ENCODE measurements at places on chromosomes 13 and 19. TPM values are rescaled to one million over a fixed set of nuclear protein-coding genes. Genes with fewer than 3 reads are reported as not detected.
A peak's percentile ranks its signal among the peaks of the same experiment; 100 is the strongest.

- no peak for DNase-seq
These were observed 102.6 kb downstream of the DOCK9 start for GRCh38 chr13:98875146-98875729.

DNA sequence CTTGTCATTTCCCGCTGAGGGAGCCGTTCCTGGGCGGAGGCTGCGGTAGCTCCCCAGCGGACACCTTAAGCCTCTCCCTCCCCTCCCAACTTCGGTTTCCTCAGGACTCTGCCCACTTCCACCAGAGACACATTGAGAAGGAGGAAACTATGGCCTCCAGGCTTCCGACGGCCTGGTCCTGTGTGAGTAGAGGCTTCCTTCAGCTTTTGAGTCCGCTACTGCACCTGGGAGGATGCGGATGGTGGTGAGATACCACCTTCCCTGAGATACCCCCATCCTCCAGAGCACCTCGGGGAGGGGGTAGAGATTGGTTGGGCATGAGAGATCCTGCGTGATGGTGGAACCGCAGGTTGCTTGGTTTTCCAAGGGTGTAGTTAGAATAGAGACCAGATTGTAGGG, 955 bp downstream of the ZNF274 start:
- DNase-seq: peak; percentile 75

Gene TPTE2
- not detected for total RNA-seq

Gene RASL11A
- total RNA-seq: 6.7 TPM

GRCh38 chr19:38452430-38453366, 19.2 kb downstream of the RYR1 start:
- DNase-seq: no peak

GRCh38 chr19:46634045-46634655, 1.9 kb downstream of the GNG8 start:
- peak; percentile 89 for DNase-seq

Measured in adrenal gland (tissue), 19 donors.